ENCODE measurements at places on chromosomes 12 and 14.
A peak's percentile ranks its signal among the peaks of the same experiment; 100 is the strongest.

- peak; percentile 3 for DNase-seq
Observed at GRCh38 chr12:70507442-70507841, 129.8 kb downstream of the PTPRB start.

GRCh38 chr14:22386924-22387775 lies 201.9 kb downstream of the DAD1 start:
- DNase-seq, result peak; percentile 35

DNA sequence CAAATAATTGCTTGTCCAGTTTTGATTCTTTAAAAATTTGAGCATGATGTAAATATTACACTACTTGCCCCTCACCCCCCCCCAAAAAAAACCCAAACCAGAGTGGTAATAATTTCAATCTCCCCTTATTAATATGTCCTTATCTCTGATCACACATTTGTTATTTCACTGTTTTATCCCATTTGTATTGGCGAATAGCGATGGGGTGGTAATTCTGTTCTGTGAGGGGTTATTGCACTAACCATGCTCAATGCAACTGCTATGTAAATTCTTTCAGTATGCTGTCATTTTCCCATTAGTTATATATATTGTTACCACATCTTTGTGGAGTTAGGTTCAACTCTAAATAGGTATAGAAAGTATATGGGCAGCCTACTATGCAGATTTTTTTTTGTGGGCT lies 1.1 kb downstream of the RIMKLB start:
- DNase-seq, result no peak

GRCh38 chr12:27179400-27180214 lies 64.5 kb upstream of the STK38L start:
- DNase-seq, result no peak

DNA sequence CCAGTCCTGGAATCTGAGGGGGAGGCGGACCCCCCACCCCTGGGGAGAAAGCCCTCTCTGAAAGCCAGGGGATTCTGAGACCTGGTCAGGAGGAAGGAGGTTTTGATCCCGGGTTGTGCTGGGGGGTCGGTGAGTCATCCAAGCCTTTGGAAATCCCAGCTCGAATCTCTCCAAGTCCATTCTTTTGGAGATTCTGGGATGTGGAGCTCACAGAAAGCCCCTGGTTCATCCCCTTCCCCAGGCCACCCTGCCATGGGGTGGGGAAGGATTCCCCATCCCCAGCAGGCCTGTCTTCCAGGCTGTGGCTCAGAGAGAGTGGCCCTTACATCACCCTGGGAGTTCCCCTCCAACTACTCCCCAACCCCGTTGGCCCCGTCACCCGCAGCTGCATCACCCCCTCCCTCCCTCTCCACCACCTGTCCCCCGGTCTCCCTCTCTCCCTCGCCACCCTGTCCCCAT lies 14.3 kb downstream of the EXOC3L4 start:
- DNase-seq, result no peak

DNA sequence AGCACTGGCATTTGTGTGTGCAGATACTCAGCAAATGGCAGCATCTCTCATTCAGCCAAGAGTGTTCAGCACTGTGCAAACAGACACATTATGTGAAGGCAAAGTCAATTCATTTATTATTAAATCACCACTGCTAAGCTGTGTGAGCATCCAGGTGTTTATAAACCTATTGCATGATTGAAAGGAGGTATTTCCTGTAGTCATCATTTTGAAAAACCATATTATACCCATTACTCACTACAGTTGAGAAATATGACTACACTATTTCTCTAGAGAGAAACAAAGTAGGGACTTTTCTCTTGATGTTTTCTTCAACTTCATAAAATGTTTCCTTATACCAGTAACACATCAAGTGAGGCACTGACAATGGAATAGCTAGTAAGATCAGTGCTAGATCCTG lies 13.7 kb downstream of the SPX start:
- no peak for DNase-seq

DNA sequence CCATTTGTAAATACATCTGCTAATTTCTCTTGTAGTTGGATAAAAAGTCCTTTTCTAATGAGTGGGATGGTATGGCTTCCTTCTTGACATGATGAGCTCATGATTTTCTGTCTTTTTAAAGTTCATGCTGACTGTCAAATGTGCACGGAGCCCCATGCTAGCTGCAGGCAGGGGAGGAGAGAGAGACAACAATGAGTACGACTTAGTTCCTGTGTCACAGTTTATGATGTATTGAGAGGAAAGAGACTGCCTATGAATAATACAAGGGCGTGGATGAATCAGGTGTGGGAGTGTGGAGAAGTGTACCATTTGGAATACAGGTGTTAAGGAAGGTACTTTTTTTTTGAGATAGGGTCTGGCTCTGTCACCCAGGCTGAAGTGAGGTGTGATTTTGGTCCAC lies 10.7 kb upstream of the TBC1D30 start:
- DNase-seq, result no peak

DNA sequence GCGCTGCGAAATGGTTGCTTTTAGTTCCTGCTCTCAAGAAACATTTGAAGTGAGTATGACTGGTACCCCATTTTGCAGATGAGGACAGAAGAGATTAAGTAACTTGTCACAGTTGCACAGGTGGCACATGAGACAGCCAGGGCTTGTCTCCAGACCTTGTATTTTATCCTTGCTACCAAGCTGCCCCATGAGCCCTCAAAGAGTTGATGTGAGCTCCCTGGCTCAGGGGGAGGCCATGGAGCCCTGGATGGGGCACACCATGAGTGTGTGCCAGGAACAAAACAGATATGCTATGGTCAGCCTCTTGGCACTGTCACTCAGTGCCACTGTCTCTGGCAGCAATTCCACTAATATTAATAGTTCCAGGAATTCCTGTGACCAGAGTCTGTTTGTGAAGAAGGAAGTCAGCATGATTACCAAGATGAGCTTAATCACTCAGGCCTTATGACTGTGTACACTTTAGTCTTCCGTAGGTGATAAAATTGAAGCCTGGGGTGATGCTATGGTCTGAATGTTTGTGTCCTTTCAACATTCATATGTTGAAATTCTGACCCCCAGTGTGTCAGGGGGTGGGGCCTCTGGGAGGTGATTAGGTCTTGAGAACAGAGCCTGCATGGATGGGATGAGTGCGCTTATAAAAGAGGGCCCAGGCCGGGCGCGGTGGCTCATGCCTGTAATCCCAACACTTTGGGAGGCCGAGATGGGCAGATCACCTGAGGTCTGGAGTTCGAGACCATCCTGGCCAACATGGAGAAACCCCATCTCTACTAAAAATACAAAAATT lies 806.8 kb downstream of the AACS start:
- no peak for DNase-seq

DNA sequence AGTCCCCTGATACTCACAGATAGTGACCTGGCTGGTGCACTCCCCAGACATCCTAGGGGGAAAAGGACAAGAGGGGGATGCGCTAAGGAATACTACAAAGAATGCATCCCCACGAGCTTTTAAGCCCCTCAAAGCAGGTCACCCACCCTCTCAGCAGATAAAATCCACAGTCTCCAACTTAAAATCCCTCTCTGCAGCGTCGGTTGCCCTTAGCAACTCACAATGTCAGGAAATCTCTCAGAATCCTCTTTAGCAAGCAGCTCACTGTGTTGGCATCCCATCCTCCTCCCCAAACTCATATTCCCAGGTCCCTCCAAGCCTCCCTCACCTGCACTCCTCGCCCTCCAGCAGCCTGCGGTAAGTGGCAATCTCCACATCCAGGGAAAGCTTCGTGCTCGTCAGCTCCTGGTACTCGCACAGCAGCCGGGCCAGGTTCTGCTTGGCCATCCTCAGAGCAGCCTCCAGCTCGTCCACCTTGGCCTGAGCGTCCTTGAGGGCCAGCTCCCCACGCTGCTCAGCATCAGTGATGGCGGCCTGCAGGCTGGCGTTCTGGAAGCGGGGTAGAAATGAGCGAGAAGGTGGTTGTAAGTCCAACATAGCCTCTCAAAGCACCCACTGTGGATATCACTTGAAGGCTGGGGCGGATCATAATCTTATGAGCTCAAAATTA lies 5.5 kb upstream of the KRT79 start:
- no peak for DNase-seq

DNA sequence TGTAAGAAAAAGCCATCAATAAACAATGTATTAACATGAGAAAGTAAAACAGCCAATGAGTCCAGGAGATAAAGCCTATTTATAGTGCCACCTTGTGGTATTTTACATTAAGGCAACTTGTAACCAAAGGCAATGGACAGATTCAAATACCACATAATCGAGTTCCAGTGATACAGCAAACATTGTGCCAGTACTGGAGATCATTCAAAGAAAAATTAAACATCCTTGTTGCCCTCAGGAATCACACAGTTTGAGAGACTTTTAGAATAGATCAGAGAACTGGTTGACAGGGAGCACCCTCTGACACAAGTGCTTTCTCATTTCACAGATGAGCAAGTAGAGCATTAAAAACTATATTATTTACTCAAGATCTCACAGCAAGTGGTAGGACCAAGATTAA lies 98.1 kb downstream of the DDHD1 start:
- DNase-seq, result no peak

DNA sequence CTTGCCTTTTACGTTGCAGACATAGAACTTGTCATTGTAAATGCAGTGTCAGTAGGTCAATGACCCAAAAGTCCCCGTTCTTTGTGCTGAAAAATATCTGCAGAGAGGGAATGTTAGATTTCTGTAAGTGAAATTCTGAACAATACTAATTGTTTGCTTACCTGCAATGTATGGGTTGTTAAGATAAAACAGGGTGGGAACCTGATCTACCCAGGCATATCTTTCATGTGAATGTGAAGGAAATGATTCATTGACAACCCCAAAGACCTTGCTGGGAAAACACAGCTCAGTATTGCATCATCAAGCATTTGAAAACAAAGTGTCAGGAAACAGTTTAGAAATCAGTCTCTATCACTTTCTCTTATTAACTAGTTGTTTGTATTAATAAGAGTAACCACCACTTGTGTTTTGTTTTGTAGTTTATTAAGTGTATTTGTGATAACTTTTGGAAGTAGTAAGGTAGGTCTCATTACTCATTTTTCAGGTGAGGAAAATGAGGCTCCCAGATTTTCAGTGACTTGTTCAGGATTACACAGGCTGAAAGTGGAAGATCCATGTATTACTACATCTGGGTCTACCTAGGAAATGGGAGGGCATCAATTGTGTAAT lies 57.9 kb upstream of the SLC38A2 start:
- no peak for DNase-seq

DNA sequence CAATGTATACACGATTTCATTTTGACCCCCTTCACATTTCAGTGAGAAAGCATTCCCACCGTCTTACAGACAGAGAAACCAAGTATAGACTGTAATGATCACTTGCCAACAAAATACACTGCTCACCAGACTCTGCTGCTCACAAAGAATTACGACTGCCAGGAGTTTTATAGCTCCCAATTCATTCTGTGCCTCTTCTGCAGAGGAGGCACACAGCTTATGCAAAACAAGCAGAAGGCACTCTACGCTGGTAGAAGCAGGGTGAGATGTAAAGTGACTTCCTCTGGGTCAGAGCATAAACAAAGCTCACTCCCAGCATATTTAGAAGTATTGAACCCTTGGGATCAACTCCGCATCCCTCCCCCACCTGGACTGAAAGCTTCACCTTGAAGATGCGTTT lies 14.6 kb downstream of the SPTB start:
- DNase-seq, result no peak

- DNase-seq, result no peak
Observed at GRCh38 chr12:12819752-12820311, 6.7 kb downstream of the DDX47 start.

DNA sequence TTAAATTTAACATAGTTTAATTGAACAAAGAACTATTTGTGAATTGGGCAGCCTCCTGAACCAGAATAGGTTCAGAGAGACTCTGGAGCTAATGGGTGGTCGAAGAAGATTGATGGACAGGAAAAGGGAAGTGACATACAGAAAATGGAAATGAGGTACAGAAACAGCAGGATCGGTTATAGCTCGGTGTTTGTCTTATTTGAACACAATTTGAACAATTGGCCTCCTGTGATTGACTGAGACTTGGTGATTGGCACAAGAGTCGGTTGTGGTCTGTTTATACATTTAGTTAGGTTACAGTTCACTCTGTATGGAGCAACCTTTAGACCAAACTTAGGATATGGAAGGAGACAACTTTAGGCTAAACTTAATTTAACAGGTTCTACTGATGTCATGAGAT lies 18.4 kb upstream of the CFL2 start:
- no peak for DNase-seq

GRCh38 chr14:104222396-104223036 lies 84.1 kb downstream of the KIF26A start:
- no peak for DNase-seq

GRCh38 chr14:61746881-61747280 lies 15.3 kb upstream of the SNAPC1 start:
- DNase-seq, result no peak

DNA sequence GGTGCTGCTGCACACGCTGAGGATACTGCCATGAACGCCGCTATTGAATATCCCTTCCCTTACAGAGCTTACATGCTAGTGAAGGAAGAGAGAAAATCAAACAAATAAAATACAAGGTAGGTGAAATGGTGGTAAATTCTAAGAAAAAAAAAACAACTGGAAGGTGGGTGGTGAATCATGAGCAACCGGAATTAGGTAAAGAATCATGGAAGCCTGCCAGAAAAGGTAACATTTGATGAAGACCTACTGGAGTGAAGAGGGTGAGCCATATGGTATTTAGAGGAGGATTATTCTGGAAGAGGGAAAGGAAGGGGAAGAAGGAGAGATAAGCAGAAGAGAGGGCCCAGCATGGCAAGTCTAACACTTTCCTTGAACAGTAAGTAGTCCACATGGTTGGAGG lies 76.1 kb downstream of the LRIG3 start:
- no peak for DNase-seq

DNA sequence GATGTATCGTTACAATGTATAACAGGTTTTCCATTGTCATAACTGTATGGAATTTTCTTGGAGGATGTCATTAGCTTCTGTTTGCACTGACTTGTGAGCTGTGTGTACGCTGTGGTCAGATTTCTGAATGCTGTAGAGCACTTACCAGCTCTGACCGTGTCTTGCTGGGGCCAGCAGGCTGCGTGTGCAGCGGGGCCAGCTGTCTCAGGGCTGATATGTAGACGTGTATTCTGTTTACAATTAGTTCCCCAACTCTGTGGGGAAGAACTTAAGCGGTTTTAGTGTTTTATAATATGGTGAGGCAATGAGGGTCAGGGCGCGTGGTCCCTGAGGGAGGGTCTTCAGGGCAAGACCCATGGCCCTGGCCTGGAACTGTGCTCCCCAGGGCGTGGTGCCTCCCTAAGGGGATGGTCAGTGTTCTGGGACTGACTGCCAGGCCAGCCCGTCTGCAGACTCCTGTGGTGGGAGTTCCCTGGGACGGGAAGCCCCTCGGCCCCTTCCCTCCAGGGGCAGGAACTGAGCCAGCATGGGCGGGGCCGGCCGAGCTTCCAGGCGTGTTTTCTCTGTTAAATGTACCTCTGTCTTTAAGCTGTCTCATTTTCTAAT lies 18.7 kb downstream of the XRCC3 start:
- DNase-seq, result no peak

- DNase-seq, result no peak
Observed at GRCh38 chr12:2334689-2335088, 281.9 kb downstream of the CACNA1C start.

GRCh38 chr14:70181276-70181675 lies 7.5 kb downstream of the SLC8A3 start:
- DNase-seq, result no peak

GRCh38 chr14:51269634-51270033 lies 29.6 kb downstream of the TMX1 start:
- no peak for DNase-seq

All from iPS DF 19.7 (cell line).